Effector memory CD8-positive, alpha-beta T cell (primary cell): ENCODE measurements at places on chromosomes 13 and 19.

DNA sequence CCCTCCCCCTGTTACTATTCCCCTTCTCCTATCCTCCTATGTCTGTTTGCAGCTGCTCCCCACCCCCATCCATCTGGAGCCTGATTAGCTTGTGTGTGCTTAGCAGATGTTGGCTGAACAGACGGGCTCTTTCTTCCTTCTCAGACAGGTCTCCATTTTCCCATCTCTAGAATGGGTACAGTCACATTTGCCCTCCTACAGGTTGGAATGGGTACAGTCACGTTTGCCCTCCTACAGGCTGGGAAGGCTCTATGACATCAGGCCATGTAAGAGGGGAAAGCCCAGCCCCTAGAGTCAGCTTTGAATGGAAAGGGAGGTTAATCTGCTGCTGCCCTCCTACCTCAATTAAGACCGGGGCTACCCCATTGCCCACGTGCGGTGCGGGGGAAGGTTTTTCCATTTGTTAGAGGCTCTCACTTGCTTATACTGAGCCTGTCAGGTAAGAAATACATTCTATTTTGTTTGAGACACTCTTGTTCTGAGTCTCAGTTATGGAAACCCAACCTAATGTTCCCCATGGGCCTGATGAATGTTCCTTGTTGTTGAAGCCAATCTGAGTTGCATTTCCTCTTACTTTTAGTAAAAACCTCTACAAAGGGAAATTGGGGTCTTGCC lies 2.2 kb upstream of the CLEC17A start:
- DNase-seq = no peak

- no peak for DNase-seq
Measured at GRCh38 chr19:28228854-28229253, 984.1 kb downstream of the UQCRFS1 start.

DNA sequence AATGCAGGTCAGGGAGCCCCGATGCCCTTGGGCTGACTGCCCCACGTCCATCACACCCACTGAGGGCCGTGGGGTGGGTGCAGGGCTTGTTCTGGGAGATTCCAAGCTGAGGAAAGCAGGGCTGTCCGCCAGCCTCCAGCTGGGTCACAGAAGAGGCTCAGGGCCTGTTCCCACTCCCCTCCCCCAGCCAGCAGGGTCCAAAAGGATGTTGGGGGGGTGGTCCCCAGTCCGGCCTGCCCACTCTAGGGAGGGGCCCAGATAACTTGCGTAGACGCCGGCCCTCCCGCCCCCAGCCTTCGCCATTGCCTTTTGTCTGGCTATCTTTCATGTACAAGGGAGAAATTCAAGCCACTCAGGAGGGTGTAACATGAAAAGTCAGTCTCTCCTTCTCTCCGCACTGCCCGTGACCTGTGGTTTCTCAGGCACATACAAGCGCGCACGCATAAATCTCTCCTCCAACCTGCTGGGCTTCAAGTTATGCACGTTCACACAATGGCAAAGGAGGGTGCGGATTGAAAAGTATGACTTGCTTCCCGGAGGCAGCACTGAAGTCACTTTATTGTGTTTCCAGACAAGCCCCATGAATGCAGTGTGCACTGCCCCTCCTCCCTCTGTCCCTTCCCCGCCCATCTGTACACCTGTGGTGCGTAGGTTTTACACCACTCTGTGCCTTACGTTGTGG lies 20.2 kb downstream of the CARM1 start:
- DNase-seq = no peak

DNA sequence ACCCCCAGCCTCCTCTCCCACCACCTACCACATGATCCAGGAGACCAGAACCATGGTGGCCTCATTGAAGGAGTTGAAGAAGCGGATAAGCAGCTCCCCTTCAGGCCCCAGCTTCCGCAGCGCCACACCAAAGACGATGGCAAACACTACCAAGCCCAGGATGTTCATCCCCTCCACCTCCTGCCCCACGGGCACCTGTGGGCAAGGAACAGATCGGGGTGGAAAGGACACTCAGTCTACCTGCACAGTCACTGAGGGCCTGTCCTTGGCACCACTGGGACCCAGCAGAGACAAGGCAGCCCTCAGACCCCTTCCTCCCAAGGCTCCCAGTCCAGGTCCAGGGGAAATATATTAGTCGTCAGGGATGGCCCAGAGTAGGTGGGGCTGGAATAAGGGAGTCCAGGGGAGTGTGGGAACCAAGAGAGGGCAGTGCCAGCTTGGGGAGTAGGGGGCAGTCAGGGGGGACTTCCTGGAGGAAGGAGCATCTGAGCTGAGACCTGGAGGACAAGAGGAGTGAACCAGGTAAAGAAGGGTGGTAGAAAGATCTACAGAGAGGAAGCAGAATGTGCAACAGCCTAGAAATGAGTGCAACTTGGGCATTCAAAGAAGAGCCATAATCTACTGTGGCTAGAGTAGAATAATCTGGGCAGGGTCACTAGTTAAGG lies 5.9 kb downstream of the SLC1A5 start:
- no peak for DNase-seq

GRCh38 chr13:27296496-27296895 lies 25.9 kb downstream of the RASL11A start:
- DNase-seq = no peak

DNA sequence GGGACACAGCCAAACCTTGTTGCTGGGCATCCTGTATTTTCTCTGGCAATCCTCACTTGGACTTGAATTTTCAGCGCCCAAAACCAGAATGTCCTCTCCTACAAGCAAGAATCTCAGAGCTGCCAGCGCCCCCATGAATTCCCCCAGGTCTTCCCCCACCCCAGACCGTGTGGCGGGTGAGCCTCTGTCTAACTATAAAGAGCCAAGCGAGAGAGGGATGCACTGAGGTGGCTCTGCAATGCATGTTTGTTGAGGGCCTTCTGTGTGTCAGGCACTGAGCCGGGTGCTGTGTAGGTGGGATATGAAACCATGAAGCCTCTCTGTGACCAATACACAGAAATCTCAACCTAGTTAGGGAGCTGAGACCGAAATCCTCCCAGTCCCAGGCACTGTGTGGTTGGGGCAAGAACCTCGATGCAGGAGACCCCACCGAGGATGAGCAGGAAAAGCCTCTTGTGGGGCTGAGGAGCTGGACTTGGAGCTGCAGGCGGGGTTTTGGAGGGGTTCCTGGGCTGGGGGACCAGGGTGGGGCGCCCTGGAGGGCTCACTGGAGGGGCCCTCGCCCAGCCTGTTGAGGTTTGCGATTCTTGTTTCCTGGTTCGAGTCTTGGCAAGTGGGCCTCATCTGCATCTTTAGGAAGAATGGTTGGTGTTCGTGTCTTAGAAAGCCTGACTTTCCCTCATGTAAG lies 12.4 kb upstream of the PROZ start:
- DNase-seq = no peak

- DNase-seq = no peak
Measured at GRCh38 chr13:32320528-32320927, 5.2 kb downstream of the BRCA2 start.
